Right ventricle myocardium superior (tissue), 1 donor: ENCODE measurements at places on chromosomes 5 and 9. TPM values are rescaled to one million over a fixed set of nuclear protein-coding genes. Genes with fewer than 3 reads are reported as not detected.

CTNND2 gene
- 1.7 TPM for total RNA-seq

DNA sequence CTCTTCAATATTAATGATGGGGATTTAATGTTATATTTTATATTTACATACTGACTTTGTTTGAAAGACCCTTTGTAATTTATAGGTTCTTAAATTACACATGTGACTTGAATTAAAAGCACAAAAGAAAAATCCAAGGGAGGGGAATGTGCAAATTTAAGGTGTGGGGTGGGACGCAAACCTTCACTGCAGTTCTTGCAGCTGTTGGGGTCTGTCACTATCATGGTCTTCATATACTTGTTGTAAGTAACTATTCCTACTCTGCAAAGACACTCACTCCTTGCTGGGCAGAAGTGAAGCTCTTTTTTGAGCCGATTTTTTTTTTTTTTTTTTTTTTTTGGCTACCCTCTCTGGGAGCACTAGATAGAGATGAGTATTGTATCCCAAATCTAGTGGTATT is 505.3 kb downstream of the ARHGEF28 start:
- no peak for DNase-seq

GAPVD1 gene
- 31.9 TPM for total RNA-seq

GRCh38 chr5:78527925-78528324 is 120.6 kb downstream of the LHFPL2 start:
- no peak for DNase-seq

DNA sequence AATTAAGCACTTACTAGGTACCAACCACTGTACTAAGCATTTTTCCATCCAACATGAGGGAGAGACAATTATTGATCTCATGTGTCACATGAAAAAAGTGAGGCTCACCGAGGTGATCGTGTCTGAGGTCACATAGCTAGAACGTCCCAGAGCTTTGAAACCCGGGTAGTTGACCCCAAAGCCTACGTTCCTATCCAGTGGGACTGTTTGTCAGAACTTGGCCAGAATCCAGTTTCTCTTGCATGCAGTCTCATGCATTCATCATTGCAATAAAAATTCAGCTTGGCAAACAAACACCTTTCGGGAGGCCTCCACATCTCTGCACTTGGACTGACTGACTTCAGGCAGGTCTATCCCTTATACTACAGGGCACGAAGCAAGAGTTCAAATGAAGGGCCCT is 23.4 kb upstream of the FAT2 start:
- no peak for DNase-seq

DENND4C gene
- 20.8 TPM for total RNA-seq

DNA sequence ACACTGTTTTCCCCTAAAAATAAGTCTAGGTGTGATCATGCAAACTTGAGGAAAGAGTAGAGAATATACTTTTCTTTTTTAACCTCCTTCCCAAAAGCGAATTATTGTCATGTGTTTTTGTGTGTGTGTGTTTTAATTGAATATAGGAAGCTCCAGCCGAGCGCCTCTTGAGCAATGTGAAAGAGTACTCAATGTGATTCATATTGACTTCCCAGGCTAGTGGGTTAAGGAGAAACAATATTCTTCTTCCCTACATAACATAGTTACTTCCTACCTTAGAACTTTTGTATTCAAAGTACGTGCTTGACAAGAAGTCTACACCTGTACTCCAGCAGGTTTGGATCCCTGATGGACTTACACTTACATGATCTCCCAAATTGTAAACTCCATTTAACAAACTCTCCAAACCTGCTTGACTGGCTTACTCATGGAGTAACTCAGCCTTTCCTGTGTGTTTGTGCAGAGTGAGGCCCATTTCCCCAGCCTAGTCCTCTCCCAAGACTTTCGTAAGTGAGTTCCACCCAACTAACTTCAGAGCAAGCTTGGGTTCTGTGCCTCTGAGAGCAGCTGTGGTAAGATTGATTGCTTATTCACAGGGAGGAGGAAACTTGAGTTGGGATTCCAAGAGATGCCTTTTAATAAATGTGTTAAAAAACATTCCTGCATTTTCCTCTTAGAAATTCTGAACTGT is 9.3 kb downstream of the SLC28A3 start:
- DNase-seq, result no peak

WNT8A gene
- total RNA-seq, result not detected

DNA sequence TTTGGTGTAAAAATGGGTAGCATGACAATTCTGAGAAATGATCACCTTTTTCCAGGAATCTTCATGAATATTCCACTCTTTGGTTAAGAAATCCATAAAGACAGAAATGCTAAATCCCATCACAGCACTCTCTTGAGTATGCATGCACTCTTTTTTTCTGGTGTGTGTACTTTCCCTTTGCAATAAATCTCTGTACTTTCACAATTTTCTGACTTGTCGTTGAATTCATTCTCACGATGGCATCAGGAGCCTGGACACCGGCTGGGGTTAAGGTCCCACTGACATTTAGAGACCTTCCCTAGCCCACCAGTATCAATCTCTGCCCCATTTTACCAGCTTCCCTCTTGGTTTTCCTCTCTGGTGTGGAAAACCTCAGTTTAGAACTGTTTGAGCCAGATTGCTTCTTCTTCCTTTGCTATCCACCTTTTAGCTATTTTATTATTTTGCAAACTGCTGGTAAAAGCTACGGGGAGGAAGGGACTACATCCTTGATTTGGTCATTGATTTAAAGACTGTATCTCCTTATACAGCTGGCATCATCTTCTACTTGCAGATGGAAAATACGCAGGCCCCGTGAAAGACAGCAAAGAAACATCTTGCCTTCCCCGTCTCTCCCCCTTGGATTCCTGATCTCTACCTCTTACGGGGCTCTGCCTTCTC is 59.9 kb upstream of the ZFR start:
- no peak for DNase-seq

DPH7 gene
- 18.6 TPM for total RNA-seq

- no peak for DNase-seq
Observed at GRCh38 chr5:155996123-155996522, 330.8 kb upstream of the SGCD start.

FBXW11 gene
- total RNA-seq, result 59.3 TPM

CARD9 gene
- total RNA-seq, result 0.78 TPM

DNA sequence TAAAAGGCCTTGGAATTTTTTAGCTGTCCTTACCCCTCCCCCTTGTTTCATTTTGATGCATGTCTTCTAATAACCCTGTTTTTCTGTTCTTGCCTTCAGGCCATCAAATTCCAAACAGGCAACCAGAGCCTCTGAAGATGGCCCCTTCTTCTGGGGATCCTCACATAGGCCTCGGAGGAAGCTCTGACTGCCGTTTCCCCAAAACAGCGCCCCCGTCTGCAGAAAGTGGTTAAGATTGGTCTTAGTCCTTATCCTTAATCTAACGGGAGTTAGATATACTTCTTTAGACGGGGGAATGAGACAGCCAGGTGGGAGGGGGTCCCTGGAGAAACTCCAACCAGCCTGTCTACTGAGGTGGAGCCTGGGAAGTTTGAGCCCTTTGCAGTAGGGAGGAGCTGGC is 226.3 kb upstream of the ZNF608 start:
- no peak for DNase-seq

MYMK gene
- not detected for total RNA-seq

GHR gene
- 12.8 TPM for total RNA-seq

- no peak for DNase-seq
Observed at GRCh38 chr9:136900988-136901515, 14.7 kb downstream of the TRAF2 start.

GRCh38 chr5:14385019-14385418 is 196.6 kb upstream of the OTULINL start:
- DNase-seq, result no peak

EFNA5 gene
- total RNA-seq, result 25.7 TPM

- DNase-seq, result no peak
Observed at GRCh38 chr9:131625790-131626670, 80.7 kb downstream of the PRRT1B start.

DNA sequence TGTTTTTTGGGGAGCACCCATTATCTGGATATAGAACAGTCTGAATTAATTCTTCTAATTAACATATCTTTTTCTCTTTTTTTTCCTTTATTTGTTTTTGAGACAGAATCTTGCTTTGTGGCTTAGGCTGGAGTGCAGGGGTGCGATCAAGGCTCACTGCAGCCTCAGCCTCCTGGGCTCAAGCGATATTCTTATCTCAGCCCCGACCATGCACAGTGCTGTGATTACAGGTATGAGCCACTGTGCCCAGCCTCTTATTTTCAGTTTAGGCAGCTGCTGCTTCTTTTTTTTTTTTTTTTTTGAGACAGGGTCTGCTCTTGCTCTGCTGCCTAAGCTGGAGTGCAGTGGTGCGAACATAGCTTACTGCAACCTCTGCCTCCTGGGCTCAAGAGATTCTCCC is 20.2 kb downstream of the UBE2R2 start:
- no peak for DNase-seq
